Mucosa of descending colon (tissue), 3 donors: ENCODE measurements at places on chromosomes 3 and 15.
A peak's percentile ranks its signal among the peaks of the same experiment; 100 is the strongest.

GRCh38 chr3:17573396-17573795 is 169.0 kb downstream of the TBC1D5 start:
- no peak for DNase-seq

DNA sequence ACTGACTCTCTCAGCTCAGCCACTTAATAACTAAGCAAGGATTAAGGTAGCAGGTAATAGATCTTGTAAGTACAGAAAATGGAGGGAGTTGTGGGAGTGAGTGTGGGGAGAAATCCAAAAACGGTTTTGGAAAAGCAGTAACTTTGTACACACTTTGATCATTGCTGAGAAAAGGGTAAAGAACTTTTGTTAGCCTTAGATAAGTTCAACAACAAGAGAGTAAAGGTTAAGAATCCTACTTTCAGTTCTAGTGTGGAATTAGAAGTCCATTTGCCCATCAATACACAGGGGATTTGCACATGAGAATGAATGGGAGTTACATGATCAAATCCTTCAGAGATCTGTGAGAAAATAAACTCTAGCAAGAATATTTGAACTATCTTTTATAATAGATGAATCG is 528.7 kb downstream of the SOX2 start:
- no peak for DNase-seq

GRCh38 chr15:96733721-96734120 is 403.2 kb downstream of the NR2F2 start:
- DNase-seq: no peak

DNA sequence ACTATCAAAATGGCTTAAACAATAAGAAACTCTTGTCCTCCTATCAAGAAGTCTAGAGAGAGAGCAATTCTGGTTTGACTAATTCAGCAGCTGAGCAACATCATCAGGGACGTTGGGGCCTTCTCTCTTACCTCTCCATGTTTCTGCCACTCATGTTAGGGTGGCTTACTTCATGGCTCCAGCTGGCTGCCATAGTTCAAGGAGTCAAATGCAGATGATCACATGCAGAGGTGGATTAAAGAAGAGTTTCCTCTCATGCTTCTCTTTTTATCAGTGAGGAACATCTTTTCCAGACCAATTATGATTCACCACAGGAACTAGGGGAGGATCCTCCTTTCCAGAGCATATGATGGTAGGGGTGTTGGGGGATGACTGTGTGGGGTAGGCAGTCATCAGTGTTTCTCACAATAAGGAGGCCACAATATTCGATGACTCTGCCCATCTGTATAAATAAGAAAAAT is 45.5 kb downstream of the NEK11 start:
- no peak for DNase-seq

DNA sequence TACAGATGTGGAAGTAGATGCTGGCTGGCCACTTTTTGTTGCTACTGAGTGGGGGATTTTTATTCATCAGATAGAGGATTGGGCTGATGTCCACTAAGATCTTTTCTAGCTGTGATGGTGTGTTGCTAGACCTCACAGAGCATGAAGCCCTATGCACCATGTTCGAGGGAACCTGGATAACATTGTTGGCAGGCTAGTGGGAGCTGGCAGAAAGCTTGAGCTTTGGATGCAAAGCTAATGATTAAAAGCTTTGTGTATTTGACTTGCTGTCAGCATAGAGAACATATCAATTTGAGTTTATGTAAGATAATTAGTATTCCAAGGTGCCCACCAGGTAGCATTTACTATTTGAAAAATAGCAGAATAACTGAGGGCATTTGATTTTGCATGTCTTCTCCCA is 59.1 kb downstream of the ST6GAL1 start:
- no peak for DNase-seq

DNA sequence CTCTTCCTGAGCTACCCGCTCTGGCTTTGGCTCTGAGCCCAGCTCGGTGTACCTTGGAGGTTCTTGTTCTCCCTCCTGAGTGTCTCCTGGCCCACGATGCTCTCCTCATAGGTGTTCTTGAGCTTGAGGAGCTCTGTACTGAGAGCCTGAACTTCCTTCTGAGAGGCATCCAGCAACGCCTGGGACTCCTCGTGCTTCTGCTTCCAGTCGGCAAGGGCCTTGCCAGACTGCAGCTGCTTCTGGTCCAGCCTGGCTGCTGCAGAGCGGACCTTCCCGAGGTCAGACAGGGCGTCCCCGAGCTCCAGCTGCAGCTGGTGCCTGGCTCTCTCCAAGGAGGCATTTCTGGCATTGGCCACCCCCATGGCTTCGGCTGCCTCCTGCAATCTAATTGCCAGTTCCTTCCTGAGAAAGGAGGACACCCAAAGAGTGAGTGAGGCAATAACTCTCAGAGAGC is 99.8 kb downstream of the MYH15 start:
- DNase-seq: no peak

- no peak for DNase-seq
These were observed 210.8 kb downstream of the STT3B start for GRCh38 chr3:31743331-31744089.

DNA sequence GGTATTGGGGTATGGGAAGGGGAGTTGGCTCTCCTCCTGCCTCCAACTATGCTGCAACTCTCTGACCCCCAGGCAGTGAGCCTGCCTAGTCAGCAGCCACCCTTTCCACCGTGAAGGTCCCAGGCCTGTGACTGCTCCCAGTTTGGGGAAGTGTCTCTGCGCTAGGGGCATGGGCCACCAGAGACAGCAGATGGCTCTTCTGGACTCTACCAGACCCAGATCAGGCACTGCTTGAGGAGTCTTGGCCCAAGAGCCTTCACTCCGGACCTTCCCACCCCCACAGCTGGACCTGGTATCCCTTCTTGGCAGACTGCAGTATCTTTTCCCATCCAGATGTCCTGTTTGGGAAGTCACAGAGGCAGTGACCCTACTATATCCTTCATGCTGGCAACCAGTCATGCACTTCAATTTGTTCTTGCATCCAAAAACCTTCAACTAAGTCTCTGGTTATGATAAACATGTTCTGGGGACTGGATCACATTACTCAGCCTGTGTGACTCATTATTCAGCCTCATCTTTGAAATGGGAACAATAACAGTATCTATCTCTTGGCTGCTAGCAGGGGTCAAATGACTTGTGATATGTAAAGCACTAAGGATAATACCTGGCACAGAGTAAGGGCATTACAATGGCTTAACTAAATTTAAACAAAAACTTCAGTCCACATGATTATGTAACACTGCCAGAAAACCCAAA is 62.7 kb downstream of the POMGNT2 start:
- DNase-seq: peak; percentile 21

- DNase-seq: no peak
These were observed 68.0 kb upstream of the ONECUT1 start for GRCh38 chr15:52857937-52858781.

GRCh38 chr3:33128706-33129105 is 14.9 kb downstream of the CRTAP start:
- no peak for DNase-seq

DNA sequence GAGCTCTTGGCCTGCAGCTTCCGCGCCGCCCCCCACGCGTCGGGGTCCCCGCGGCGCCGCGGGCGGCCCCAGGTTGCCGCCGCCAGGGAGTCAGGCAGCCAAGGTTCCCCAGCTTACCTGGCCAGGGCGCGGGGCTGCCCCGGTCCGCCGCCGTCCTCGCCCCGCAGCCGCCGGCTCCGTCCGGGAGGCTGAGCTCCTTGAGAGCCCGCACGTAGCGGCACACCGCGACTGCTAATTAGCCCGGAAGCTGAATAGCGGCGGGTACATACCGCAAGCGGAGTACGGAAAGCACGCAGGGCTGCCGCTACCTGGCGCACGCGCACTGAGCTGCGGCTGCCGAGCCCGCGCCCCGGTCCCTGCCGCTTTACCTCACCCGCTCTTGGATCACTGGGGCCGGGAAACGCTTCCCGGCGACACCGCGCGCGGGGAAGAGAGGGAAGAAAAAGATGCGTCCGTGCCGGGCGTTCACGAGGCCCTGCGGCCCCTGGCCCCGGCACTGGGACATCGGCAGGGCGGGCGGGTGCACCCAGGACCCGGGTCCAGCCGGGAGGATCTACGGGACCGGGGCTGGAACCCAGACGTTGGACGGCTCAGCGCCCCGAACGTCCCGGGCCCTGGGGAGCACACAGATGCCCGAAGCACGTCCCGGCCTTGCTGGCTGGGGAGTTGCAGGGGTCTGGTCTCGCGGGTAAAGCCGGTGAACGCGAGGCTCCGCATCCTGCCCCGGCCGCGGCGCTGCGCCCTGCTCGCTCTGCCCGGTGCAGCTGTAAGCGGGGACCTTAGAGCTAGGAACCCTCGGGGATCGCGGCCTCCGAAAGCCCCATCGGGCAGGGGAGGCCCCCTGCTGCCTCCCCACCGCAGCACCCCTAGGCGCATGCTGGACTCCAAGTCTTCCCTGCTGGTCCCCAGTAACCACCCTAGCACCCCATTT is at the start of gene GOLGA8B:
TSS of gene GOLGA8B (minus strand) at position 253 of the 931 bp plus-strand sequence. CDS start 47,739 bp downstream, outside the sequence.
- DNase-seq: peak; percentile 80

DNA sequence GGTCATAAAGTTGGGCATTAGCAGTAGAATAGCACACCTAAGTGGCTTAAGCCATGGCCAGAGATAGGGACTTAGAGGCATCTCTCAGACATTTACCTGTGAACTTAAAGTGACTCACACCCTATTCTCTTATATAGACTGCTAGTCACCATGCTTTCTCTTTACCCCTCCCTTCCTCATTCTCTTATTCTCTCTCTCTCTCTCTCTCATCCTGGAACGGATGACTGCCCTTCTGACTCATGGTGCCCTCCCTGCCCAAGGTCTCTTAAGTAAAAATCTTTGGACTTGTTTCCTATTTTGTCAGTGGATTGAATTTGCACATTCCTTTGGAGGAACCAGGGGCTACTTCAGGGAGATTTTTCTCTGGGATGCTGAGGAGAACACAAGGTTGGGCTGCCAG is 58.8 kb downstream of the NPAP1 start:
- no peak for DNase-seq

GRCh38 chr3:58630076-58630709 is 36.4 kb downstream of the FAM3D start:
- peak; percentile 82 for DNase-seq

GRCh38 chr3:101243285-101244211 is 76.8 kb downstream of the IMPG2 start:
- DNase-seq: no peak

- no peak for DNase-seq
These were observed 457.7 kb downstream of the EPHA3 start for GRCh38 chr3:89565098-89565497.

GRCh38 chr3:191894406-191894805 is 433.4 kb downstream of the PYDC2 start:
- DNase-seq: no peak

- DNase-seq: peak; percentile 56
These were observed 156.4 kb upstream of the FRMD4B start for GRCh38 chr3:69542089-69542804.

DNA sequence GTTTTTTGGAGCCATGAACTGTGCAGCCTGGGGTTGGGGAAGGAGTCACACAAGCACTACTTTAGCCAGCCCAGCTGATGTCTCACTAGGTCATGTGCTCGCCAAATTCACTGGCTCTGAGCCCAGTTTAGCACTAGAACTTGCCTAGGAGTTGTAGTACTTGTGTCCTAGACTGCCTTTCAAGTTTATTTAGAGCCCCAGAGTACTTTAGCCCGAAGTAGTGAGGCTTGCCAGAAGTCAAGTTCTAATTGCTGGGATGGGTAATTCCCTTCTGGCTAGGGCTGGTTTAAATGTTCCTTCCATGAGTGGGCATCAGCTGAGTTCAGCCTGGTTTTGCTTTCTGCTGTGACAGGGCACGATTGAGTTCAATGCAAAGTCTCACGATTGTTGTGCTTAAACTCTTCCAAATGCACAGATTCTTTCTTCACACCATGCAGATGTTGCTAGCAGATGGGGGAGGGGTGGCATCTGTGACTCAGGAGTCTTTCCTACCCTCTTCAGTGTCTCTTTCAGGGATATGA is 228.2 kb upstream of the ZPLD1 start:
- peak; percentile 46 for DNase-seq

GRCh38 chr15:96346409-96346970 is 16.0 kb downstream of the NR2F2 start:
- no peak for DNase-seq

DNA sequence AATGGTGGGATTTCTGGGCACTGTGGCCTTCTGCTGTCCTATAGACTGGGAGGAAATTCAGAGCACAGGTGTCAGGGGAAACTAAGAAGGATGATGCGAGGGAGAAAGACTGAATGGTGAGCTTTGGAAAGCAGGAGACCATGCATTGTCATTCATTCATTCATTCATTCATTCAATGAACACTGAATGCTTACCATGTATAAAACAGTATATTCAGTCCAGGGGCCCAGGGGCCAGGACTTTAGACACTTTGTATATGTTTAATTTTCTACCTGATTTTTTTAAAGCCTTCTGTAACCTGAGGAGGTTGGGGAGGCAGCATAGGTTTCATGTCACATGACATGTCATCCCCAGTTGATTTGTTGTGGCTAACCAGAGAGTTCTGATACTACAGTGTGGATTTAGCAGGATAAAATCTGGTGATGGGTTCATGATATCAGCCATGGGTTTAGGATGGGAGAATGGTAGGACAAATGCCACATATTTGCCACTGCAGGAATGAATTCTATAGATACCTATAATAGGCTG is 57.7 kb upstream of the ATG7 start:
- no peak for DNase-seq

- DNase-seq: no peak
These were observed 127.9 kb upstream of the PFN2 start for GRCh38 chr3:150098621-150099020.

DNA sequence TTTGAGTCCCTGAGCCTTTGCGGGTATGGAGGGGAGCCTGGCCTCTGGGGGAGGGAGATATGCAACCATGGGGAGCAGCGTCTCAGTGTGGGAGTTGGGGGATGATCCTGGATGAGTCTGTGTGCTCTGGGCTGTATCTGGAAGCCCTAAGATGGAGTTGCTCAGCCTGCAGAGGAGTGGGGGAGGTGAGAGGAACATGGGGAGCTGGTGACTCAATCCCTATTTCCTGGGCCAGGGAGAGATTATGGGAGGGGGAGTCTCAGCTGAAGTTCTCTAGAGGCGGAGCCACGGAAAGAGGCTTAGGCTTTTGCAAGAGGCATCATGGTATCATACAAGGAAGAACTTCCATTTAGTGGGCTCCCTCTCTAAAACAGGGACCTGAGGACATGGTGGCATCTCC is 59.5 kb upstream of the TMEM115 start:
- DNase-seq: no peak
